ENCODE measurements at places on chromosomes 1 and 21.
A peak's percentile ranks its signal among the peaks of the same experiment; 100 is the strongest.

DNA sequence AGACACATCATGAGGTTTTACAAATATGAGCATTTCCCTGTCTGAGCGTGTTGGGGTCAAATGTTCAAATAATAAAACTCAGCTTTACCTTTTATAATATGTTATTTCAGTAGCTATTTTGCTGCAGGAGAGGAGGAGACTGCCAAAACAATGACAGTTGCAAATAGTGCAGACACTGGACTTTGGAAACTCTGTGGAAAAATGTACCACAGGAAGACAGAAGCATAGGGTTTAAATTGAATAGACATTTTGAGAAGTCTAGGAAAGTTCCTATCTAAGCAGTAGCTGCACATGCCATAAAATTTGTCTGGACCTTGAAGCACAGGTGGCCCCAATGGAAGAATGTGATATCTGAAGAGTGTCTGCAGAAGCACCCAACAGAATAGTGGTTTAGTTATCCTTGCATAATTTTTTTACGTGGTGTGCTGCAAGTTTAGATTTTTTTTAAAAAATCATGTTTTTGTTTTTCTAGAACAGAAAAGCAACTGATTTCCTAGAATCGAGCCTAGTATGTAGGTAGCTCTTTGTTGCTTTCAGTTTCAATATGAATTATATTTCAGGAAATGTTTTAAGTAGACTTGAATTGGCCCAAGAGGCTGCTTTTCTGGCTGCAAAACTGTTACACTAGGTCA, 14.0 kb upstream of the GBP5 start:
- DNase-seq: no peak

DNA sequence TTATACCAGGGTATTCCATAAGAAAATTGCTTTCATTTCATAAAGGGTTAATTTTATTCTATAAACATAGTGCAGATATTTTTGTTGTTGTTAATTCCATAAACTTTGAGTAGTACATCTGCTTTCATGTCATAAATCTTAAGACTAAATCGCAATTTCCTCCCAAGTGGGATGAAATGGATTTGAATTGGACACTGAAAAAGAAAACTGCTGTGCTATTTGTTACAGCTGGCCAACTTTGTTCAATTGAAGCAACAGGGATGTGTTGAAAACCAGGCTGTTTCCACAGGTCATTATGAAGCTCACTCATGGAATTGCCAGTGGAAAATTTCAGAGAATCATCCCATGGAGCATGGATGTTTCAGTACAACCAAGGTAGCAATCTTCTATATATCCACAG, 252.5 kb upstream of the RGS18 start:
- DNase-seq: no peak

DNA sequence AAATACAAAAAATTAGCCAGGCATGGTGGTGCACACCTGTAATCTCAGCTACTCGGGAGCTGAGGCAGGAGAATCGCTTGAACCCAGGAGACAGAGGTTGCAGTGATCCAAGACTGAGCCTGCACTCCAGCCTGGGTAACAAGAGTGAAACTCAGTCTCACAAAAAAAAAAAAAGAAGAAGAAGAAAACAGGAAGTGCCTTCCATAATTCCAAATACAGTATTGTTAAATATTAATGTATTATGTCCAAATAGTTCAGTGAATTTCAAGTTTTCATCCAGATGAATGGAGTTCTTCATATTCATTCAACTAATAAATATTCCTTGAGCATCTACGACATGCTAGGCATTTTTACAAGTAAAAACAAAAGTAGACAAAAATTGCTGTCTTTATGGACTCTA, 33.3 kb downstream of the PLEKHO1 start:
- no peak for DNase-seq

GRCh38 chr1:217569021-217569420, 61.9 kb downstream of the GPATCH2 start:
- peak; percentile 6 for DNase-seq

DNA sequence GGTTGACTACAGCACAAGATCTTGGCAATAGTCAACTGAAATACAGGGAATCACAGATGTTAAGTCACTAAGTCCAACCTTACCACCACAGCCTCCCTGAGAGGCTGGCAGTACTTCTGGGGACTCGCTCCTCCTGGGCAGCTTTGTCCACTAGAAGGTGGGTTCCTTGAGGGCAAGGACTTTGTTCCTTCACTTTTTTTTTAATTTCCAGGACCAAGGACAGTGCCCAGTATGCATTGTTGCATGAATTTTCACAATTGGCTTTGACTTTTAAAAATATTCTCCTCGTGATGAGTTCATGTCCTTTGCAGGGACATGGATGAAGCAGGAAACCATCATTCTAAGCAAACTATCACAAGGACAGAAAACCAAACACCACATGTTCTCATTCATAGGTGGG, 96.7 kb upstream of the IGSF21 start:
- peak; percentile 1 for DNase-seq

GRCh38 chr1:1040004-1040991, 20.4 kb downstream of the AGRN start:
- DNase-seq: peak; percentile 86

DNA sequence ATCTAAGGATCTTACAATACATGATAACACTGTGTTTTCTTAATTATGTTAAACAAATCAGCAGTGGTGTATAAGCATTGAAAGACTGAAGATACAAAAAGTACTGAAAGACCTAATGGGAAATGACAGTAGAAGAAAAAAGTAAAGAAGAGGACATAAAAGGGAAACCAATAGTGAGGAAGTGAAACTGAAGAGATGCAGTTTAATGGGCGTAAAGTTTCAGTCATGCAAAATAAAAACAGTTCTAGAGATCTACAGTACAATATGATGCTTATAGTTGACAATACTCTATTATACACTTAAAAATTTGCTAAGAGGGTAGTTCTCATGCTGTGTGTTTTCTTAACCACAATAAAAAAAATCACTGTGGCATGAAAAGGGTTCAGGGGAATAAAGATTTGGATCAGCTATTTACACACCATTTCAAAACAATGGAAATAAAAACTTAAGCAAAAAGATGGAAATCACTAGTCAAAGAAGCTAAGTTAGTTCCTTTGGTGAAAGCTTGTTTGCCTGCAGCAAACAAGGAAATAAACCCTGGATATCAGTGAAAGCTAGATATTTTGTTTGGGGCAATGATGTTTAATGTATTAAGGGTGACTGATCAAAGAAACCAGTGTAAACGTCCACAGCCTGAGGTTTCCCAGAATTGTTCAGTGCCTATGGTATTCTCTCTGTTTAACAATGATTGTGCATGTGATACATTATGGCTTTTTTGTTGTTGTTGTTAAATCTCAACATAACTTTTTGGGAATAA, 1160.8 kb upstream of the ADGRL2 start:
- DNase-seq: no peak

- no peak for DNase-seq
Observed at GRCh38 chr1:98034505-98034904, 113.7 kb upstream of the DPYD start.

GRCh38 chr1:243638186-243638585, 211.9 kb downstream of the AKT3 start:
- DNase-seq: no peak

DNA sequence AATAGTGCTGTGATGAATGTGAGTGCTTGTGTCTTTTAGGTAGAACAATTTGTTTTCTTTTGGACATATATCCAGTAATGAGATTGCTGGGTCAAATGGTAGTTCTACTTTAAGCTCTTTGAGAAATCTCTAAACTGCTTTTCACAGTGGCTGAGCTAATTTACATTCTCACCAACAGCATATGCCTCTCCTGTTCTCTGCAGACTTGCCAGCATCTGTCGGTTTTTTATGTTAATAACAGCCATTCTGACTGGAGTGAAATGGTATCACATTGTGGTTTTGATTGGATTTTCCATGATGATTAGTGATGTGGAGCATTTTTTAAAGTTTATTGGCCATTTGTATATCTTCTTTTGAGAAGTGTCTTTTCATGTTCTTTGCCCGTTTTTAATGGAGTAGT, 647.3 kb upstream of the ADAMTS5 start:
- DNase-seq: no peak

- DNase-seq: no peak
Observed at GRCh38 chr21:23384679-23385078, 2222.6 kb downstream of the MRPL39 start.

DNA sequence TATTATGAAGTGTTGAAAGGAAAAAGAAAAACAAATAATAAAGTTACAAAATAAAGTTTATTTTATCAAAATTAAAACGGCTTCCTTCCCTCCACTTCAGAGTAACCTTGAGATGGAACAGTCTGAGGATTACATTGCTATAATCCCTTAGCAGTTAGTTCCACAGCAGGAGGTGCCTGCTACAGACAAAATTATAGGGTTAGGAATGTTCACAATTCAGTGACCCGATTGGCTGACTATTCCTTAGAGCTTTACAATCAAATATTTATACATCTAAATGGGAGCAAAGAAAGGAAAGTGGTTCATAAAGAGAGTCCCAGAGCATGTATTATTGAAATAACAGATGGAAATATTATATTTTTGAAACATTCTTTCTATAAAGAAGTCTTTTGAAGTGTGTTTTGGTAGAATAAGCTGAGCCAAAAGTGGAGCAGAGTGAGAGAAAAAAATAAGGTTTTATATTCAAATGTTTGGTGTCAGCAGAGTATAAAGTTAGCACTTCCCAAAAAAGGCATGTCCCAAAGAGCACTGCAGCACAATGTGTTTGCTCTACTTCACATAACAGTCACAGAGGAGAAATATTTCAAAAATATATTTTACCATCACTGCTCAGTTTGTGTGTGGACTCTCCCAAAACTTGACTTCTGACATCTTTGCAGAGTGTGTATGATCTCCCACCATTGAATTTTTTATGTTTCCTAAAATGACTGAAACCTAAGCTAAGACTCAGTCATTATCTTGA, 71.4 kb upstream of the GORAB start:
- DNase-seq: peak; percentile 64

GRCh38 chr1:174995121-174995520, 4.6 kb upstream of the CACYBP start:
- no peak for DNase-seq

- no peak for DNase-seq
Observed at GRCh38 chr1:117084231-117084630, 24.1 kb downstream of the TTF2 start.

GRCh38 chr1:93516164-93516563, 68.2 kb downstream of the FNBP1L start:
- DNase-seq: no peak

- peak; percentile 68 for DNase-seq
Observed at GRCh38 chr1:43227143-43227764, 42.5 kb upstream of the TMEM125 start.

DNA sequence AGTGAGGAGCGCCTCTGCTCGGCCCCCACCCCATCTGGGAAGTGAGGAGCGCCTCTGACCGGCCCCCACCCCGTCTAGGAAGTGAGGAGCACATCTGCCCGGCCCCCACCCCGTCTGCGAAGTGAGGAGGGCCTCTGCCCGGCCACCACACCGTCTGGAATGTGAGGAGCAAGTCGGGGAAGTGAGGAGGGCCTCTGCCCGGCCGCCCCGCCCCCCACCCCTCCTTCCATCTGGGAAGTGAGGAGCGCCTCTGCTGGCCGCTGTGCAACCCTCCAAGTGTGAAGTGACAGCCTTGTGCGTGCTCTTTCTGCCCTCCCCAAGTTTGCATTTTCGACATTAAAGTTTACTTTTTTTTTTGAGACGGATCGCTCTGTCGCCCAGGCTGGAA, 5.1 kb upstream of the ZZZ3 start:
- peak; percentile 46 for DNase-seq

GRCh38 chr1:7538033-7538432, 233.1 kb upstream of the VAMP3 start:
- DNase-seq: peak; percentile 55

- DNase-seq: no peak
Observed at GRCh38 chr1:46274225-46275029, 26.9 kb downstream of the RAD54L start.

GRCh38 chr21:16377857-16378256, 648.1 kb downstream of the USP25 start:
- peak; percentile 54 for DNase-seq

DNA sequence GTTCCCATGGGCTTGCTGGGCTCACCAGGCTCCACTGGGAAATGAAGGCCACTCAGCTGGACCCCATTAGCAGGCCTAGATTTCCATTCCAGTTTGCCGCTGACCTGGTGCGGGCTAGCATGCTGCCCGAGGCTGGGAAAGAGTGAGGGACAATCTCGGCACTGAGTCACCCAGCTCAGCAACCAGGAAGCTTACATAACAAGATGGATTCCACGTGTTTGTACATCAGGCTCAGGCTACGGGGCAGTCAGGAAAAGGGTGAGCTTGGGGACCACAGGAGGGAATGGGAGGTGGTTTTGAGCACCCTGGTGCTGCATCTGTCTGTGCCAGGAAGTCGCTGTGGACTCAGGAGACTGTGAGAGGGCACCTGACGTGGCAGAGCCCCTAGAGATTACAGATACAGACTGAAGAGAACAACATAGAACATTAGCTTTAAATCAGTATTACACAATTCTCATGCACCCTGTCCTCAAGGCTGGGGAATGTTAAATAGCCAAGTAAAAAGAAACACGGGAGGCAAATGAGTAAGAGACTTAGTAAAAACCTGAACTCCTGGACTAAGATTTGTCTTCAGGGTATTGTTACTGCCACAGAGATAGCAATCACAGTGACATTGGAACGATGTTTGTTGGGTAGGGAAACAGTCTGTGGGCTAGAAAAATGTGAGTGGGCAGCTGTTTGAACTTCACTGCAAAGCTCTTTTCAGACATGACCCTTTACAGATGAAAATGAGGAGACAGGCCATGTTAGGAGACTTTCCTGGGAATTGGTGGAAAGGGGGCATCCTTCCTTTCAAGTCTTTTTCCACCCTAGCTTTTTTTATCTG, 51.1 kb downstream of the GLUL start:
- DNase-seq: no peak

DNA sequence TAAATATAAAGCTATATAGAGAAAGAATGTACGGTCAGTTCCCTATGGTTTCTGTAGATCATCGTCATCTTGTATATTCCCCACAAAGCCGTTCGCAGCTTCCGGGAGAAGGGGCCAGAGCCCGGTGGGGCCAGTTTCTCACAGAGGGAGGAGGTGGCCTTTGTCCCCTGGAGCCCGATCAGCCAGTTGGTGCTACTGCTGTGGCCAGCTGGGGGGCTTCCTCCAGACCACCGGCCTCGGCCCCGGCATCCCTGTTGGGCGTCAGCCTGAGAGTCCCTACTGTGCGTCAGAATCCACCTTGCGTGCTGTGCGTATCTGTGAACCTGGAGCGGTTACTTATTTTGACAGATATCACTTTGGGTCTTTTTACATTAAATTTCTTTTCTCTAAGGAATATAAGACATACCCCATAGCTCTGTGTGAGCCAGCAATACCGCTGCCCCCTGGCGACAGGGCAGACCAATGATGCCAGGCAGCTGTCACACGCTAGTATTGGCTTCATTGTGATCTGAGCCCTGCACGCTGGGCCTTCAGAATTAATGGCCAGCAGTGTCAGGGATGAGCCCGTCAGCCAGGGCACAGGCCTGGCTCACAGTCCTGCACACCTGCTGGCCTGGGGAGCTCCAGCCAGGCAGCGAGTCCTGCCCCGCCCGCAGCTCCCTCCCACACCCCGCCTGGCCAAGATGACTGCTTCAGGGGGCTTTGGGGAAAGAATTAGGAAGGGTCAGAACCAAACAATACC, 145.9 kb downstream of the PGBD5 start:
- DNase-seq: no peak

GRCh38 chr1:246383239-246383589, 123.9 kb downstream of the SMYD3 start:
- no peak for DNase-seq
